ENCODE measurements at places on chromosomes 12 and 14.

GRCh38 chr14:103402695-103403094 lies 17.5 kb downstream of the MARK3 start:
- DNase-seq = no peak

DNA sequence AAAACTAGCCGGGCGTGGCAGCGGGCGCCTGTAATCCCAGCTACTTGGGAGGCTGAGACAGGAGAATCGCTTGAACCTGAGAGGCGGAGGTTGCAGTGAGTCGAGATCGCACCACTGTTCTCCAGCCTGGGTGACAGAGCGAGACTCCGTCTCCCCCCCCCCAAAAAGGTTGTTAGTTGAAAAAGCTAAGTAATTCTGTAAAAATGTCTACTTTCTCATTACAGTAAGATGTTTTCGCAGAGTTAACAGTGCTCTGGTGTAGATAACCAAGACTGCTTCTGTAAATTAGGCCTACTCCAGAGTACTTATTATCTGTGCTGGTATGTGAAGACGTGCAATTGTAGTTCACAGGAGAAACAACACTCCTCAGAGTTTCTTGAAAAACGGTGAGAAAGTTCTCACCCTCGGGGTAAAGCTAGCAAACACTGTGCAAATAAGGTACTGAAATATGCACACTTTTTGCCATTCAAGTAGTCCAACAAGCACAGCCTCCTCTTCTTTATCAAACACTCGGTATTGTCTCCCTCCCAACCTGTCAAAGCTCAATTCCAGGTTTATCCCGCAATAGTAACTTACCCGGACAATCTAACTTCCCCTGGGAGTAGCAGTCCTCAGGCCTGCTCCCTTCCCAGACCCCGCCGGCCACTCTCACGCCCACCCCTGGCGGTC lies 974 bp downstream of the BTBD7 start:
- no peak for DNase-seq

- no peak for DNase-seq
Measured at GRCh38 chr12:96077081-96077480, 41.7 kb upstream of the LTA4H start.

GRCh38 chr14:106874350-106874749 lies 1348.0 kb downstream of the TMEM121 start:
- peak; percentile 35 for DNase-seq

DNA sequence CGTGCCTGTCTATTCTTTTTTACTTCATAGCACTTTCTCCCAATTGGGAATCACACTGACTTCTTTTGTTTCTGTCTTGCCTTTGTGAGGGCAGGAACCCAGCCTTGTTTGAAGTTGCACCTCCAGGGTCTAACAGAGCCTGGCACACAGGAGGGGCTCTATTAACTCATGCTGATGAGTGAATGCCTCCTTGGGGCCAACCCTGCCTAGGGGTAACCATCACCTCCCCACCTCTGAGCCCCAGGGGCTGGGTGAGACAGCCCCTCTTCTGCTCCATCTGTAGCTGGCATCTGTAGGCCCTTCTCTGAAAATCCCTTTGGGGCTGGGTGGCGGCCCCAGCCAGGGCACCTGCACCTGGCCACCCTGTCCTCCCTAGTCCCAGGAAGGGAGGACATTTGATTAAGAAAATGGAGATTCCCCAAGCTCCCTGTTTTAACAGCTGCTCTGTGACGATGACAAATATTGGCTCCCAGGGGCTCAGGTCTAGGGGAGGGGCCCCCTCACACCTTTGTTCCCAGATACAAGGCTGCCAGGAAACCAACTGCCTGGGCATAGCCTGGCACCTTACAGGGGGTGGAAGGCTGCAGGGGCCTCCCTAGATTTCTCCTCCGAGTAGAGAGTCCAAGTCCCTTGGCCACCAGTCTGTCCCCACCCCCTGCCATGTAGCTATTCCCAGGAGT lies 11.8 kb downstream of the TAMALIN start:
- DNase-seq = no peak

DNA sequence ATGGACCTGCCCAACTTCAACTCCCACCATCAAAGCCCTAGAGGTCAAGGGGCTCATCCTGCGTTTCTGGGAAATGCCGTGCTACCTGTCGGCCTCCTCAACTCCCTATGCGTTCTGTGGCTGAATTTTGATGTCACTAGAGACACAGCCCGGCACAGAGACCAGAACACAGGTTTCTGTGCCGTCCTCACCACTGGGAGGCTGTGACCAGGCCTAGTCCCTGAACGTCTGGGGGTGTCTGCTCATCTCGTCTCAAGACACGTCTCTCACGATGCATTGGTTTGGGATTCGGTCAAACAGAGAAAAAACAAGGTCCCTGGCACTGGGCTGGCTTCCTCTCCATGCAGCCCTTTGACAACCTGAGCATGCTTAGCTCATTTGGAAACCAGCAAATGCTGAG lies 33.5 kb downstream of the SLC15A4 start:
- no peak for DNase-seq

GRCh38 chr12:115474539-115475353 lies 790.8 kb upstream of the TBX3 start:
- no peak for DNase-seq

GRCh38 chr12:72471806-72472205 lies 199.6 kb downstream of the TRHDE start:
- no peak for DNase-seq

- peak; percentile 68 for DNase-seq
Measured at GRCh38 chr12:6563448-6564050, 4.5 kb downstream of the NOP2 start.

All from NB4 (cell line).